HL-60 (cell line): ENCODE measurements at places on chromosomes 2 and 18.

DNA sequence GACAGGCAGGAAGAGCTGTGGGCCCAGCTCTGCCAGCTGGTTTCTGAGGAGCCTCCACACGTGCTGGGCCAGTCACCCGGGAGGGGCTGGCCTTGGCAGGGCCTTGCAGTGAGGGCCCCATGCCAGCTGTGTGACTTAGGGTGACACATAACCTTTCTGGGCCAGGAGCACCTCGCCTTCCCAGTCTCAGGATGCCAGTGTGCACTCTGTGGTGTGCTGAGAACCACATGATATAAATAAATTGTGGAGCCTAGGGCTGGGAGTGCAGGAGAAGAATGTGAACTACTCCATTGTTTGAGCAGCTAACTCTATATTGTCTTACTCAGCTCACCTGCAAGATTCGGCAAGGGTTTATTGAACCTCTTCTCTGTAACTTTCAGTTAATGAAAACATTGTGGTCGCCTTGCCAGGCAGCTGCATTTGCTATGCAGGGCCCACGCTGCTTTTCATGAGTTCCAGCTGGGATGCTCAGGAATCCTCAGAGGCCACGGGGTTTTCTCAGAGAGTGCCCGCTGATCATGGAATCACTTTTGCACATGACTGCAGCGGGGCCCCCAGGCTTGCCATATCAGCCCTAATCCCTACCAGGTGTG, 222.3 kb downstream of the SH3RF3 start:
- no peak for DNase-seq

DNA sequence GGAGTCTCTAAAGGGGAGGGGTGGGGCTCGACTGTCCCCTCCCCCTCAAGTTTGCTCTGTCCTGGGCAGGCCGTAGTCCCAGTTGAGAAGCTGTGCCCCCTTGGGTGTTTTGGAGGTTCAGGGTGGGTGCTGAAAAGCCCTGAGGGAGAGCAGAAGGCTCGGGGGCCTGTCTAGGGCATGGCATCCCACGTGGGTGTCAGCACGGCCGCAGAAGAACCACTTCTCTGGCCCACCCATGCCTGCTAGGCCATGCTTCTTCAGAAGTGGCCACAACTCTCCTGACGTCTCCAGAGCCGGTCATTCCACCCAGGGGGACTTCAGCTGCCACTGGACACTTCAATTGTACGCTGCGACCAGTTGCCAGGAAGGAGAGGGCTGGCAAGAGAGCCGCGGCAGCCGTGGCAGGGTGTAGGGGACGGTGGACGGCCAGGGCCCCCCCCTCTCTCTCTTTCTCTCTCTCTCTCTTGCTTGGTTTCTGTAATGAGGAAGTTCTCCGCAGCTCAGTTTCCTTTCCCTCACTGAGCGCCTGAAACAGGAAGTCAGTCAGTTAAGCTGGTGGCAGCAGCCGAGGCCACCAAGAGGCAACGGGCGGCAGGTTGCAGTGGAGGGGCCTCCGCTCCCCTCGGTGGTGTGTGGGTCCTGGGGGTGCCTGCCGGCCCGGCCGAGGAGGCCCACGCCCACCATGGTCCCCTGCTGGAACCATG, at the start of gene INPP5D:
Gene INPP5D (plus strand): TSS at position 546 of the 704 bp plus-strand sequence. CDS start 137 bp downstream, at position 683.
- DNase-seq = peak; percentile 88

DNA sequence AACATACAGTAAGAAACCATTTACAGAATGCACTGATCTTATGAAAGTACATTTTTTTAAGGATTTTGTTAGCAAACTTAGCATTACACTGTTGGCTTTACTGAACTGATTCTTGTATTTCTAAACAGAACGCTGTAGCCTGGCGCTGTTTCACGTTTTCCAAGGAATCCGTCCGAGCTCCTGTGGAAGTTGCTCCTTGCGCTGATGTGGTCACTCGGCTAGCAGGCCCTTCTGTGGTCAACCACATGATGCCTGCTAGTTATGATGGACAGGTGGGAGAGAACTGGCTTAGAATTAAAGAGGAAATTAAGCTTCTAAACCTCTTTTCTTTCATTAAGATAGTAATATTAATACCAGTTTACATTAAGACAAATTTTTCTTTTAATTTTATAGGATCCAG, 76.8 kb downstream of the CEP192 start:
- DNase-seq = no peak

DNA sequence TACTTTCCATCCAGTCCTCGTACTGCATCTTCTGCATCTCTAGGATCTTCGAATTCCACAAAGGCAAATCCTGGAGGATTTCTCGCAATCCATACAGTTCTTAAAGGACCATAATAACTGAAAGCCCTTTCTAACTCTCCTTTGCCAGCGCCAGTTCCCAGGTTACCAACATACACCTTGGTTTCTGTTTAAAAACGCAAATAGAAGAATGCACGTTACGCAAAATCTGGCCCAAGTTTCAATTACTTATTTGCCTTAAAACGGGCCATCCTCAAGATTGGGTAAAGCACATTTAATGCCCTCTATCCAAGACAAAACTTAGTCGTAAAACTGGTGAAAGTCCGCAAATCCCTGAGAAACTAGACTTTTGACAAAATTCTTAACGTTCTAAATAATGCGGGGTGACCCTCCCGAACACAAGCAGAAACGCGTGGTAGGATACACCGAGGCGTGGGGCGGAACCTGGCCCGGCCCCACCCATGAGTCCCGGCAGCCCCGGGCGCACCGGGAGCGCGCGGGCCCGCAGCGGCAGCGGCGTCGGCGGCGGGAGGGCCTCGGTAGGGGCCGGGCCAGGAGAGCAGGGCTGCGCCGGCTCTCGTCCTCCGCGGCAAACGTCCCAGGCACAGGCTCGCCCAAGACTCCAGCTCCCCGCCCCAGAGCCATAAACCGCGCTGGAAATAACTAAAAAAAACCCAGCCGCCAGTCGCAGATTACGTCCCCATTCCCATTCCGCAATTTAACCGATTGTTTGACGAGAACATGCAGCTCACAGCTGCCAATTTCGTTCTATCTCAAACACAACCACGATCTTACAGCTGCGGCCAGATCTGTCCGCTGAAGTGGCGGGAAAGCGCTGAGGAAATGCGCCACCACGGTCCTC, 910 bp downstream of the SRSF7 start:
- peak; percentile 27 for DNase-seq

- DNase-seq = peak; percentile 2
Measured at GRCh38 chr2:222671259-222672067, at the start of gene MOGAT1. TSS of gene MOGAT1 (plus strand) at chr2:222671658. CDS start at chr2:222671786, 128 bp downstream.

GRCh38 chr2:207395535-207396251, 134.1 kb upstream of the CREB1 start:
- no peak for DNase-seq

GRCh38 chr2:159922563-159922962, 124.6 kb upstream of the CD302 start:
- DNase-seq = no peak

- no peak for DNase-seq
Measured at GRCh38 chr2:75640621-75641121, 5.9 kb upstream of the MRPL19 start.

DNA sequence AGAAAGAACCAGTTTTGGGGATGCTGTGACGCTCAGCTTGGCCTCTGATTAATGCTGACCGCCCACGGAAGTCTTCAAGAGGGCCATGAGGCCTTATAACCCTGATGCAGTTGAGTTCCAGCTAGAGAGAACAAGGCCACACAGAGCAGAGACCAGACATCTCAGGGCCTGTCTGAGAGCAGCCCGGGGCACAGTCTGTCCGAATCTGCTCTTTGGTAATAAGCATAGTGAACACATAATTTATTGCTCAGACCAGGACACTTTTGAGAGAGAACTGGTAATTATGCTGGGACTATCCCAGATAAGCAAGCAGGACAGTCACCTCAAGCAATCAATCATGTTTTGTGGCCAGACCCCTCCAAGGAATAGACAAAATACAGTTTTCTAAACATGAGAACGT, 68.5 kb downstream of the STPG4 start:
- no peak for DNase-seq

GRCh38 chr2:112255875-112256274, 1.0 kb upstream of the ZC3H8 start:
- no peak for DNase-seq

- DNase-seq = no peak
Measured at GRCh38 chr2:190050001-190050400, 12.5 kb downstream of the MSTN start.

DNA sequence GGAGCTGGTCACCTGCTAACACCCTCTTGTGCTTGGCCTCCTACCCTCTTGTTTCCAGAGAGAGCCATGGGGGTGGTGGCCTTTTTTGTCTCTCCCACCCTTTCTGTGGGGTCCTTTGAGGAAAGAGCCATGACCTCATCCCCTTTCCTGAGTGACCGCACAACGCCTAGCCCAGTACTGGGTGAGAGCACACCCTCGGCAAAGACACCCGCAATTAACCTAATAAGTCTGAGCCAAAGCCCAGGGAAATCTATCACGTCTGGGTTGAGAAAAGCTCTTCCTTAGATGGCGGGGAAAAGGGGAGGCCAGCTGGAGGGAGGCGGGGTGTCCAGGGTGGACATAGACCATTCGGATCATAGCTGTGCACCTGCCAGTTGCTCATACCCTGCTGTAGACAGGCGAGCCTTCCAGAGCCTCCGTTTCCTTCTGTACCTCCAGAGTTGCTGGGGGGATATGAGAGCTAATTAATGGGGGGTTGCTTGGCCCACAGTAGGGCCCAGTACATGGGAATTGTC, 93.7 kb upstream of the MCFD2 start:
- DNase-seq = no peak

- peak; percentile 31 for DNase-seq
Measured at GRCh38 chr2:216474925-216475670, 23.5 kb upstream of the RPL37A start.

- DNase-seq = no peak
Measured at GRCh38 chr2:69223759-69224511, 163.1 kb downstream of the GFPT1 start.

DNA sequence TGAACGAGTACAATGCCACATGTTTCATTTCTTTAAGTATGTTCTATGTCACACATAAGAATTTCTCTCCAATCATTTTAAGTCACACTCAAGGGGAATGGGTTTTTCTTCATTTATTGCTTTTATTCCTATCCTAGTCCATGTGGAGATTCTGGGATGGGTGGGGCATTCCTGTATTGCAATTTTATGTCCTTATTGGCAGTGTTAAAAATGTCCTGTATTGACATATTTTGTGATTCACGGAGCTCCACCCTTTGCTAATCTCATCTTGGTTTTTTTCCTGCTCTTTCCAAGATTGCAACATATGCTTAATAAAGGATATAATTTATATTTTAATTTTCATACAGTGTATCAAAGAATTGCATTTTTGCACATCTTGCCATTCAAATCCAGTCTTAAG, 3.4 kb upstream of the TNFAIP6 start:
- DNase-seq = no peak

- no peak for DNase-seq
Measured at GRCh38 chr2:67772216-67773170, 290.3 kb downstream of the C1D start.

DNA sequence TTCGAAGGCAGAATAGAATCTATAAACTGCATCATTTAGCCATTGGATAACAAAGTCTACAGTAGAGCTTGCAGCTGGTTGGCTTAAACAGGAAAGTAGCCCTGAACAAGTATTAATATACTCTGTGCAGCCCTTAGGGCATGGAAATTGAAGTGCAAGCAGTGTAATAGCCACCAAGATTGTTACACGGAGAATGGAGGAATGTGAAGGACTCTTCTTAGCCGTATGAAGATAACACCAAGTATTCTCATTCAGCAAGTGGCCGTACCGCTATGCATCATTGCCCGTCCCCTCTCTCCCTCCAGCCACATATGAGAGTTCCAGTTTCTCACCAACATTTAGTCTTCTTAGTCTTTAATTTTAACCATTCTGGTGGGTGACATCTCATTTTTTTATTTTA, 40.5 kb downstream of the ANKRD12 start:
- no peak for DNase-seq

GRCh38 chr2:189412330-189412953, 28.8 kb upstream of the WDR75 start:
- no peak for DNase-seq
